ENCODE measurements at places on chromosomes 11 and 22.
A peak's percentile ranks its signal among the peaks of the same experiment; 100 is the strongest.

- DNase-seq: no peak
These were observed 41.0 kb downstream of the BUD13 start for GRCh38 chr11:116731821-116732220.

DNA sequence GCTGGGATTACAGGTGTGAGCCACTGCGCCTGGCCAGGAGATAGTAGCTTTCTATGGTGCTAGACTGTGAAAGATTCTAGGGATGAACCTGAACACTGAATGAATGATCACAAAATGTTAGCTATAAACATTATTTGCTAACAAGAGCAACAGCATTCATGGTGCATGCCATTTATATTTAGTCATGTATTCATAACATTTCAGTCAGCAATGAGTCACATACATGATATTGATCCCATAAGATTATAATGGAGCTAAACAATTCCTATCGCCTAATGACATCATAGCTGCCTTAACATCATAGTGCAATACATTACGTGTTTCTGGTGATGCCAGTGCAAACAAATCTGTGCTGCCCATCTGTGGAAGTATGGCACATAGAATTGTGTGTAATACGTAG lies 164.1 kb downstream of the ARHGAP42 start:
- no peak for DNase-seq

GRCh38 chr11:11157185-11157584 lies 195.9 kb downstream of the CSNK2A3 start:
- peak; percentile 61 for DNase-seq

- DNase-seq: no peak
These were observed 120.9 kb upstream of the PLET1 start for GRCh38 chr11:112381578-112381977.

GRCh38 chr11:115965767-115966504 lies 461.7 kb upstream of the CADM1 start:
- DNase-seq: no peak

GRCh38 chr11:125091877-125092664 lies 19.4 kb downstream of the TMEM218 start:
- no peak for DNase-seq

DNA sequence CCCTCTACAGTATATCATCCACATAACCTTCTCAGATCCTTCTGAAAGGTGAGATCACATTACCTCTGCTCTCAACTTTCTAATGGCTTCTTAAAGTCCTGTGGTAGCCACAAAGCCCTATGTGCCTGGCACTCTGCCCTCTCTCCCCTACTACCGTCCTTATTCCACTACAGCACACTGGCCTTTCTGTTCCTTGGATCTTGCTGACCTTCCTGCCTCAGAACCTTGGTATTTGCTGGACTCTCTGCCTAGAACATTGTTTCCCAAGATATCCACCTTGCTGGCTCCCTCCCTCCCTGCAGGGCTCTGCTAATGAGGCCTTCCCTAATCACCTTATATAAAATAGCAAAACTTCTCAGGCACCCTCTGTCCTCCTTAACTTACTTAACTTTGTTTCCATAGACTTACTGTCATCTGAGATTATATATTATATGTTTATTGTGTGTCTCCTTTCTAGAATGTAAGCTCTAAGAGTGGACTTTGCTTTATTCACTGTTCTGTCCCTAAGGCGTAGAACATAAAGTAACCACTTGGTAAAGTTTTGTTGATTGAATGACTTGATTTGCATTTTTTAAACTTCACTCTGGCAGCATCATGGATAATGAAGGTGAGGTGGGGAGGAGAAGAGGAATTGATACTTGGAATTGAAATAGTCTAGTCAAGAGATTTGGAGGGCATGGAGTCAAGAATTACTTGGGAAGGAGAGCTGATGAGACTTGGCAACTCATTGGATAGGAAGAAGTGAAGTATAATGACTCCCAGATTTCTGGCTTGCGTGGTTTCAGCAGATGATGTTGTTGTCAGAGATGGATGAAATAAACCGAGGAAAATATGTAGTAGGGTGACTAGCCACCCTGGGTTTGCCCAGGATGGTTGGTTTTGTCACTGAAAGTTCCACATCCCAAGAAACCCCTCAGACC lies 10.5 kb downstream of the POLD3 start:
- DNase-seq: no peak

DNA sequence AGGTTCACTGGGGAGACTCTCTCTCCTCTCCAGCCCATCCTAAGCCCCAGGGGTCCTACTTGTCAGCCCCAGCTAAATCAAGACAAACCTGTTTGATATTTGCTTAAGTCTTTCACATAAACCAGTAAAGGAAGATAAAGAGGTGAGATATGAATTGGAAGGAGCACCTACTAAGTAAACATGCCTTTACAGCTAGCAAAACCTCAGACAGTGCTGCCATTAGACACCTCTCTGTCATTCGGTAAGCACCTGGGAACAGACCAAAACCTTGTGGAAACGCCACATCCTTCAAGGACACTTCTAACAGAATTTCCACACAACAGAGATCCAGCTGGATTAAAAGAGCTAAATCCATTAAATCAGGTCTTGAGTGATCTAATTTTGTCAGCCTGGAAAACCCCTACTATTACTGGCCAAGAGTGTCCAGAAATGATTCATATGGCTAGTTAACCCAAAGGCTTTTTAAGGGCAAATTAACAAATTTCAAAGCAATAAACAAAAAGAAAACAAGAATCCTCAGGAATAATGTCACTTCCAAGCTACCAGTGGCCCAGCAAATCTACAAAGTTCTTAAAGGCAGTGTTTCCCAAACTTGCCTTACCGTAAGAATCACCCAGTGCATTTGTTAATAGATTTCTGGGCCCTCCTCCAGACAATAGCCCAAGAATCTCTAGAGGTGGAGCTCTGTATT lies 2.4 kb downstream of the VPS37C start:
- DNase-seq: no peak
